ENCODE measurements at places on chromosomes 2 and 18.

GRCh38 chr2:233691443-233692433 is 952 bp upstream of the UGT1A6 start:
- ATAC-seq, result no peak

DNA sequence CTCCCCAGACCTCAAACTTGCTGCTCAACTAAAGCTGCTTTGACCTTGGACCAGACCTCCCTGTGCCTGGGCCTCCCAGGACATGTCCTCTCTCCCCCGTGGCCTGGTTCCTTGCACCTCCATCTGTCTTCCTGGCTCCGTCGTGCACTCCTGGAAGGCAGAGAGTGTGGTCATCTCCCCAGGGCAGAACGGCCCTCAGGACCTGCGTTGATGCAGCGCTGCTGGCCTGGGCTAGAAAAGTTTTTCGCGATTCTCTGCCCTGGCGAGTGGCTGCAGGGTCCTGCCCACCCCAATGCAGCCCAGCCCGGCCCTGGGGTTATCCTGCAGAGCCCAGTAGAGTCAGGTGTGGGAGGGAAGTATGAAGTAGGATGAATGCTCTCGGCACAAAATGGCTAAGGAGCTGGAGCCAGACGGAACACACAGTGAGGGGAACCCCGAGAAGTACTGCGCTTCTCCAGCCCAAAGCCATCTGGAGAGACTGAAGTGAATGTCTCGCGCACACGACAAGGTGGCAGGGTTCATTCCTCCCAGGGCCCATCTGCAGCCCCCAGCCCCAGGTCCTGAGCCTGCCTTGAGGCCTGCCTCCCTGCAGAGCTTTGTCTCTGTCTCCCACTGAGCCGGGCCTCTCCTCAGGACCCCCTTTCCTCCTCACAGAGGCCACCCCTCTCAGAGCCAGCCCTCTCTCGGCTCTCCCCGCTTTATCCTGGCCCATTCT is 41.7 kb downstream of the ATOH8 start:
- ATAC-seq, result no peak

DNA sequence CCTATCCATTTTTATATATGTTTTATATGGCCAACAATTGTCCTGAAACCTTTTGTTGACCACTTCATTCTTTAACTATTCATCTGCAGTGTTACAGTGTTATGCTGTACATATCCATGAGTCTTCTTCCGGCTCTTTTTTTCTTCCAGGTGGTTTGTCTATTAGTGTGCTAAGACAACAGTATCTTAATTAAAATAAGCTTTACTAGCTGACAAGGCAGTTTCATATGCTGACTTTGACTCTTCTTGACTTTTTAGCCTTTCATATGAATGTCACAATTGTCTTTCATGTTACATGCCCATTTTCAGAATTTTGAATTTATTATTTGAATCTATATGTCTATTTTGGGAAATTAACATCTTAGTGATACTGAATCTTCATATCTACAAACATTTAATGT is 1249.0 kb downstream of the DPP10 start:
- ATAC-seq, result no peak

DNA sequence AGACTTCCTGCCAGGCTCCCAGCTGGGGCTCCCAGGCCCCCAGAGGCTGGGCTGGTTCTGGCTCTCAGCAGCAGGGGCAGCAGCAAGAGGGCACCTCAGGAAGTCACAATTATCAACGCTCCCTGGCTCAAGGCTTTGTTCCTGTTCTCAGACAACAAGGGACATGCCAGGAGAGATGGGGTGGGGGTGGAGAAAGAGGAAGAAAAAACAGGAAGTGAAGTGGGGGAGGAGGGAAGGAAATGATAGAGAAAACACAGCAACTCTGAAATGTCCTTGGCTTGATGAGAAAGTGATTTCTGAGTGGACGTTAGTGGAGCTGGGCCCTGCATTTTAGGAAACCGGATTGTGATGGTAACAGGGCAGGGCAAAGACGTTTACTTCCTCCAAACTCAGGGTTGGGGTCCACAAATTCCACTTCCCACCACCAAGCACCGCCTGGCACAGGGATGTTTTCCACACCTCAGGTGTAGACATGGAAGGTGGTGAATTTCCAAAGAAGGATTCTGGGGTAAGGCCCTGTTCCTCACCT is 40.4 kb downstream of the CYRIA start:
- ATAC-seq, result no peak

DNA sequence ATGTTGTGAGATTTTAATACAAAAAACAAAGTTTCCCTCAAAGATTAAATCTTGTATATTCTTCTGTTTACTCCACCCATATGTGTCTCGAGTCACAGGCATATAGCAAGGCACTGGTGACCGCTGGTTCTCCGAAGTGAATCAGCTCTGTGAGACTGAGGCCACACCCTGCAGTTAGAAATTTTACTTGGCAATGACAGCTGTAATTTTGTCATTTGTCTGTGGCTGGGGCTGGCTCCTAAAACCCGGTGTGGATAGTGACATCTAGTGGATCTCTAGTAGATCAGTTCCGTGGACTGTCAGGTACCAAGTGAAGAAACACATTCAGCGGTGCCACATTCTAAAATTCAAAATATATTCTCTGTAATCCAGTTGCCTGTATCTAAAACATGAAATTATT is 278.0 kb downstream of the NEDD4L start:
- peak; percentile 97 for ATAC-seq

GRCh38 chr2:151754253-151754897 is 20.1 kb upstream of the NEB start:
- ATAC-seq, result no peak

DNA sequence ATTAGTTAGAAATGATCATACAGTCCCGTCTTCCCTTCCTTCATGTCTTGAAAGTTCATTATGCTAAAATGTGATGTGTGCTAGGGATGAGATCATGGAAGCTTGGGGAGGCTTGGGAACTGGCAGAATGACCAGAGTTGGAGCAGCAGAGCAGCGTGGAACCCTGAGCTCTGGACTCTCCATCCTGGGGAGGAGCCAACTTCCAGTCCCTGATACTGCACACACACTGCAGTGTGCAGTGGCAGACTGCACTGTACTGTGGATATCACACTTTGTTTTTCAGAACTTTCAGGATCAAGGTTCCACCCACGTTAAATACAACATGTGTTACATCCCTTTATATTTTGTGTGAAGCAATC is 27.3 kb upstream of the GREB1 start:
- no peak for ATAC-seq

GRCh38 chr2:227890495-227891079 is 19.2 kb downstream of the DAW1 start:
- ATAC-seq, result peak; percentile 60

GRCh38 chr2:85191157-85191556 is 58.0 kb downstream of the TCF7L1 start:
- ATAC-seq, result no peak

DNA sequence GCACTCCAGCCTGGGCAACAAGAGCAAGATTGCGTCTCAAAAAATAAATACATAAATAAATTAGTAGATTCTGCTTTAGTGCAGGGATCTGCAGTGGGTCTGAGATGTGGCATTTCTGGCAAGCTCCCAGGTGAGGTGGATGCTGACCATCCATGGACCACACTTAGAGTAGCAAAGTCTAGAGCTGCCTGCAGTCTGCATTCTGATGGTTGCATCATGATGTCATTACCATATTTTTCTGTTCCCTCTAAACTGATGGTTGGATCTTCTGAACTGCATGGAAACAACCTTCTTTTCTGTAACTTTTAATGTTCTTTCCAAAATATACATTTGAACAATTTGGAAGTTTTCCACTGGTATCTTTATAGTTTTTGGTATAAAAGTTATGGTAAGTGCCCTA is 42.9 kb downstream of the MYL12B start:
- ATAC-seq, result no peak

DNA sequence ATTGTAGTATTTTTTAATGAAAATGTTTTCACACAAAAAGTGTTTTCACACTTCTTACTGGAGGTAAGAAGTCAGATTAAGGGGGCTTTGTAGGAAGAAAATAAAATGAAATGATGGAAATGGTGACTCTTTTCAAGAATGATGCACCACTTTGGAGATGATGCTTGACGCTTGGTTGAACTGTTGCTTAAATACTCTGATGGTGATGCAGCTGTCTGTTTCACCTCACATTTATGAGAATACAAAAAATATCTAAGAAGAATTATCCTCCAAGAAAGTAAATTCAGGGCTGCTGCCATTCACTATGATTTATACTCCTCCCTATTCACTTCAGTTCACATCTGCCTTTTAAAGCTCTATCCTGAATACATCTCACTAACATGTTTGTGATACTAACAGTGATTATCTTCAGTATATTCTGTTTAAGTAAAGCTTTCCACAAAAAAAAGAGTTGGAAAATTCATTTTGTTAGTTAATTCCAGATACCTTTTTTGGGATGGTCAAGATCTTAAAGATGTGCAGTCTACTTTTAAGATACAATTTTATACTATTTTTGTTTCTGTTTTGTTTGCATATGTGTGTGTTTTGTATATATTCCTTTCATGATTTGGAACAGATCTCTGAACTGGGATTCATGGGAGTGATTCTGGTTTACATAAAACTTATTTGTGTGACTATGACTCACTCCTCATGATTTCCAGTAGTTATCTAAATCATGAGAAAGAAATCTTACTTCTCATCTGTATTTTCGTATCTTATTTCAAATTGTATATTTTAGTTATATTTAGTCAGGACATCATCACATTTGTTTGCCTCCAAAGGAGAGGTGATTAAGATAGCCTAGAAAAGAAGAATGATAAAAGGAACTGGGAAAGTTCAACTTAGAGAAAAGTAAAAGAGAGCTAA is 53.1 kb downstream of the SLC39A10 start:
- ATAC-seq, result no peak

GRCh38 chr18:60753753-60754152 is 381.2 kb upstream of the MC4R start:
- ATAC-seq, result no peak

- no peak for ATAC-seq
Observed at GRCh38 chr18:11081009-11081532, 68.3 kb downstream of the PIEZO2 start.

- no peak for ATAC-seq
Observed at GRCh38 chr2:136104977-136105376, 13.0 kb downstream of the CXCR4 start.

GRCh38 chr18:76855594-76855993 is 33.2 kb downstream of the ZNF236 start:
- ATAC-seq, result no peak

DNA sequence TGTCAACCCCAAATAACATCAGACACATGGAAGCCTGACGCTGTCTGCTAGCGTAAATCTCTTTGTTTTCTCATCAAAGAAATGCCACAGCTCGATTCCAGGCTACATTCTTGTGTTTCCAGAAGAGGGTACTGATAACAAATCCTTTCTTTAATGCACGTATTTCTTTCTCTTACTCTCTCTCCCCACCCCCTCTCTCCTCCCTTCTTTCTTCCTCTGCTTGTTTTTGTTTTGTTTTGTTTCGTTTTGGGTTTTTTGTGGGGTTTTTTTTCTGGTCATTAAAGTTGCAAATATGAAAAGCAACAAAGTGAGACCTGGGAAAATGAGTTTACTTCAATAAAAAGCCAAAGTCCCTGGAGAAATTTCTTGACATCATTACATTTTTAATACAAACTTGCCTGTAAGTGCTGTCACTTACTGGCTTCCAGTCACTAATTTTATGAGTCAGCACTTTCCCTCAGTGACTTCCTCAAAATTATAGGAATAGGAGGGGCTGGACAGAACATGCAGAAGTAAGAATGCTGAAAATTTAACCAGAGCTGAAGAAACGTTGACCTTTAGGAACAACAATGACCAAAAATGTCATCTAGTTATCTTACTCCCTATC is 106.7 kb upstream of the NABP1 start:
- ATAC-seq, result peak; percentile 56

DNA sequence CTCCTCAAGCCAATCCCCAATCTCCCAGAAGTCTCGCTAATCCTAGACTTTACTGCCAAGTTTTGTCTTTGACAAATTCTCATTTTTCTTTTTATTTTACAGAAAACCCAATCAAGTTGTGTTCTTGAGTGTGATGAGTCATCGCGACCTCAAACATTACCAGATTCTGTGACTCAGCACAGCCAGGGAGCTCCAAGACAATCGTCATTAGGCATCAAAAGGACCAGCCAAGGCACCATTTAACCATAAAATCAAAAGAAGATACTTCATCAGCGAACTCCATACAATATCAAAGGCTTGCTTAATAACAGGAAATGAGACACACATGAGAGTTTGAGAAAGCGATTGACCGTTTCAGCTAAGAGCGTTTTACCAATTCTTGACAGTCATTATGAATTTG is 146.2 kb upstream of the AGAP1 start:
- no peak for ATAC-seq

DNA sequence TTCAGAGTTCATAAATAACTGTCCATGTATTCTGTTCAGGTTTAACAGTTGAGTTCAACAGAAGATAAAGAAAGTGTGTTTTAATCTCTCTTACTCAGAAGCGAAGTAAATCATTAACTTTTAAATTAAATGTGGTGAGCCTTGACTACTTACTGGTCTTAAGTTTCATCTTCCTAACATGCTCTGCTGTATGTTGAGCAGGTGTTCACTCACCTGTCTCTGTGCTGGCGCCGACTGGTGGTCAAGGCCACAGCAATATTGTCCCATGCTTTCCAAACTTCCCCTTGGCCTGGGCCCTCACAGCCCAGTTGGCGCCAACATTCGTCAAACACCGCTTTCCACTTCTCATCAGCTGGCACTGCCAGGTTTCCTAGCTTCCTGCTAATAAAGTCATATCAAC is 17.0 kb upstream of the MPP4 start:
- no peak for ATAC-seq

DNA sequence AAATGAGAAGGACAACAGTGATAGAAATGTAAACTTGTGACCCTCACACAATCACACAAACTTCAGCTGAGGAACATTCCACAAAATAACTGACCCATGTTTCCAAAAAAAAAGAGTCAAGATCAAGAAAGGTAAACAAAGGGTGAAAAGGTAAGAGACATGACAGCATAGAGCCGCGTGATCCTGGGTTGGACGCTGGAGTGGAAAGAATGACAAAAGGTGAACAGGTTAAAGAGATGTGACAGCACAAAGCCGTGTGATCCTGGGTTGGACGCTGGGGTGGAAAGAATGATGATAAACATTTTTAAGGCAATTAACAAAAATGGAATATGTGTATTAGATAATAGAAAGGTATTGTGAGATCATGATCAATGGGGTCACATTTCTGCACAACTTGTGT is 110.3 kb downstream of the SNTG2 start:
- no peak for ATAC-seq

DNA sequence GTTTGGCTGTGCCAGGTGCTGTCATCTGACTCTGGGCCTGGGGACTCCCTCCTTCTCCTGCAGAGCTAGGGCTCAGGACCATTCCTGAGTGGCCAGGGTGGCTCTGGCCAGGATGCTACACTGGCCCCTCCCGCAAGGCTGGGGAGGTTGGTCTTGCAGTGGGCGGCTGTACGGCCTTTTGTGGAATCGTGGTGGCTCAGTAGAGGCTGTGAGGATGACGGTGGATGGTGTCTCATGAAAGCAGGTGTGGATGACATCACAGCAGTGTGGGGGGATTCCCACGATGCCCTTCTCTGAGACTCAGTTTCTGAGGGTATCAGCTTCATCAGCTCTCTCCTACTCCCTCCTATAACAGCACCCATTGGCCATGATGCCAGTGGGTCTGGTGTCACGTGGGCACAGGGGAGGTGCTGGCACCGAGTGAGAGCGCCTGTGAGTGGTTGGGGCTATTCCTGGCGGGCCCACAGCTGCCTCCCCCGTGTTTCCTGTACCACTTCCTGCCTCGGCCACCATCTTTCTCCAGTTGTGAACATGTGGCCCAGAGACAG is 144.2 kb upstream of the HDAC4 start:
- ATAC-seq, result peak; percentile 74

Data from activated T-helper 17 cell treated with anti-CD3 and anti-CD28 coated beads, Interleukin-2, amount 50 U/mL, for 72 hours (primary cell).